Osteocyte (in vitro differentiated cells): ENCODE measurements at places on chromosomes 5 and 9. TPM values are rescaled to one million over a fixed set of nuclear protein-coding genes. Genes with fewer than 3 reads are reported as not detected.

The APBB3 gene
- total RNA-seq, result 62.3 and 70.7 TPM in 2 replicates

The KIF24 gene
- 1.4 and 1.5 TPM in 2 replicates for total RNA-seq

The KCNV2 gene
- not detected in 2 replicates for total RNA-seq

The NTRK2 gene
- total RNA-seq, result 29.4 and 30.9 TPM in 2 replicates

The CNTFR gene
- 0.18 TPM in 1 of 2 replicates, not detected in the other for total RNA-seq

The PCDHB8 gene
- total RNA-seq, result 0.81 and 1.1 TPM in 2 replicates

The COL5A1 gene
- total RNA-seq, result 1,552 and 1,672 TPM in 2 replicates

The HDAC3 gene
- 62.1 and 67.9 TPM in 2 replicates for total RNA-seq

The C9 gene
- not detected in 2 replicates for total RNA-seq

The NPR3 gene
- 92.2 and 97.4 TPM in 2 replicates for total RNA-seq

The SLC6A19 gene
- total RNA-seq, result not detected in 2 replicates

DNA sequence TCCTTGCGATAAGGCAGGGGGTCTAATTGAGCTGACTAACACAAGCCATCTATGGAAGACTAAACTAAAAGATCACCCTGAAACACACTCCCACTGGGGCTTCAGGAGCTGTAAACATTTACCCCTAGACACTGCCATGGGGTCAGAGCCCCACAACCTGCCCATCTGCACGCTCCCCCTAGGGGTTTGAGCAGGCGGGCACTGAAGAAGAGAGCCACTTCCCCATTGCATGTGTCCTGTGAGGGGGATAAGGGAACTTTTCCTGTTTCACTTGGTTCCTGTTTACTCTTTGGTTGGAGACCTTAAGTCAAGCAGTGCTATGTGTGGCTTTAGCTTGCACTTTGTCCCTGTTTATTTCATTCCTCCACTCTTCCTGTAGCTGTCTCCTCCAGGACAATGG lies 1929.5 kb upstream of the CDH9 start:
- DNase-seq, result no peak

DNA sequence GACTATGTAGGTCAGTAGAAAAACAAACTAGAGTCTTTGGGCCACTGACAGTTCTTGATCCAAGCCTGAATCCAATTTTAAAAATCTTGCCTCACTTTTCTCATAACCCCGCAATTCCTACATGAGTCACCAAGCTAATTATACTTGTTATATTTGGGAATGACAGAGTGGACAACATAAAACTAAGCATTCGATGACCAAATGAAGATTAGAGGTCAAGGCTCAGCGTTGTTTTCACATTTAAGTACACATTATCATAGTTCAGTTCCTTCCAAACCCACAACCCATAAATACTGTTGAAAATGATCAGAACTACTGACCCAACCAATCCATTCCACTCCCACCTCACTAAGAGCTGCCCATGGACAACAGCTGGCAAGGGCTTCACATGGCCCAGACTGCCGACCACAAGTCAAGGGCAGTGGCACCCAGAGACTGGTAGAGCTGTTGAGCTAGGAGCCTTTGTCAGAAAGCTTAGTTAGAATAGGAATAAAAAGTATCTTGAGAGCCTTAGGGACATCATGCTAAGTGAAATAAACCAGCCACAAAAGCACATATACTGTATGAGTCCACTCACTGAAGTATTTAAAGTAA lies 64.2 kb downstream of the MYO10 start:
- DNase-seq, result no peak

DNA sequence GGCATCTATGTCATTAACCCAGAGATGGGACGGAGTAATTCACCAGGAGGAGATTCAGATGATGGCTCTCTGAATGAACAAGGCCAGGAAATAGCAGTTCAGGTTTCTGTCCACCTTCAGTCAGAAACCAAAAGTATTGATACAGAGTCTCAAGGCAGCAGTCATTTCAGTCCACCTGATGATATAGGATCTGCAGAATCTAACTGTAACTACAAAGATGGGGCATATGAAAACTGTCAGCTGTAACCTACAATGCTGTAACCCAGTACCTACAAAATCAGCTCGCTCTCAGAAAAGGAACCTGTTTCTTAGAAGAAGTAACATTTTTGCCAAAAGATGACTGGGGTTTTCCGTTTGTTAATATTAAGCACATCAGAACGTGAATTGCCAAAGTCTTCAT lies 14.7 kb downstream of the MFAP3 start:
- no peak for DNase-seq

- DNase-seq, result no peak
Observed at GRCh38 chr9:14327036-14327435, 13.1 kb upstream of the NFIB start.

DNA sequence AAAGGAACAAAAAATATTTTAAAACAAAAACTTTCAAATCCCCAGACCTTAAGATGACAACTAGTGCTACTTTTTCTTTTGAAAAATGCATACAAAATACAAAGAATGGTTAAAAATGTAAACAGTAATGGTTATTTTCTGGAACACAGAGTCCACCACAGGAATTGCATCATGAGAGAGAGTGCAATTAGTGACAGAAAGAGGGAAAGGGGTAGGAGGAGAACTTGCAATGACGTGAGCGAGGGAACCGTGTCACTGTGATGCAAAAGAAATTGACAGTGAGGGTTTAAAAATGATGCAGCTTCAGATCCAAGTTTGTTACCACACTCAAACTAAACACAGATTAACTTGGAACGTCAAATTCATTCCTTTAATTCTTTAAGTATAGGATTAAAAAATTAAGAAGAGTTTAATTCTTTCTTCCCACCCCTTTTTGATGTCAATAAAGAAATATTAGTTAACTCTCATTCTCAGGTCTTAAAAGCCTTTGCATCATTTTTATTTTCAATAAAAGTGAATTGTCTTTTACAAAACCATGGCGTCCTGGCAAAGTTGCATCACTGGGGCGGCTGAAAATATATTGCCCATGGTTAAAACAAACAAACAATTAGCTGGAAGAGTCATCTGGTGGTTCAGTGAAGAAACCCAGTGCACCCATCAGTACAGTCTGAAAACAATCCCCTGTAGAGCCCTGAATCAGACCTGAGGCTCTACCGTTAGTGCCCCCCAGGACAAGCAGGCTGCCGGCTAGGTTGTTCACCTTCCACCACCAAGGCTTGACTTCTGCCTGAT lies 39.5 kb downstream of the MACROH2A1 start:
- no peak for DNase-seq

DNA sequence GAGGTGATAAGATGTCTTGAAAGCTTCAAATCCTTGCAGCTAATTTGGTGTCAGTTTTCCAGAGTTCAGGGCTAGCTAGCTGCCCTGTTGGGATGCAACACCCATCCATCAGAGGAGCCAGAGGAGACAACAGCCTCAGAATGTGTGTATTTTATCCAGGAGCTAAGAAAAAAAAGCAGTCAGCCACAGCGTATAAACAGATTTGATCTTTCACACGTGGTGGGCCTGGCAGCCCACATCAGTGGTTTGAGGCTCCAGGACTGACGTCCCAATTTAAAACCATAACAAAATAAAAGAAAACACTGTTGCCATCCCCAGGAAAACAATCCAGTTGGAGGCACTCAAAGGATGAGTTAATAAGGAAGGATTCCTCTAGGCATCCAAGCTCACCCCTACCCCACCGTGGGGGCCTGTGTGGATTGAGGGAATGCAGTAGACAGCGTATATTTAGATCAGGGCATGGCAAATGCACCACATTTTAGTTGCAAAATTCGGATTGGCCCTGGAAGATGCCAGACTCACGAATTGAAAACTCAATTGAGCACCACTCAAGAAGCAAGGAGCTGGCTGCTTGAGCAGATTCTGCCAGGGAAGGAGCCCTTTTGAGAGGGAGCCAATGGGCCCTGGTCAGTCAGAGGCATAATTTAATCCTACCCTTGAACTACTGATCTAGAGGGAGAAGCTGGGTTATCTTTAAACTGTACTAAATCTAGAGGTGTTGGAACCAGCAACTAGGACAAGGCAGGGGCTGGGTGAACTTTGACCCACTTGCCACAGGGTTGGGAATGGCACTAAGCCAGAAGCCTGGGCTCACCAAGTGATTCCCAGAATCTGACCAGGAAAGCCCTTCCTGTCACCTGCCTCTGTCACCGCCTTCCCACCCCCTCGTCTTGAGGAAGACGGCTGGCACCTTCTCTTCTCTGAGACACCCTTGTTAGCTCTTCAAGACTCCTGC lies 17.5 kb downstream of the ADRA1B start:
- no peak for DNase-seq

DNA sequence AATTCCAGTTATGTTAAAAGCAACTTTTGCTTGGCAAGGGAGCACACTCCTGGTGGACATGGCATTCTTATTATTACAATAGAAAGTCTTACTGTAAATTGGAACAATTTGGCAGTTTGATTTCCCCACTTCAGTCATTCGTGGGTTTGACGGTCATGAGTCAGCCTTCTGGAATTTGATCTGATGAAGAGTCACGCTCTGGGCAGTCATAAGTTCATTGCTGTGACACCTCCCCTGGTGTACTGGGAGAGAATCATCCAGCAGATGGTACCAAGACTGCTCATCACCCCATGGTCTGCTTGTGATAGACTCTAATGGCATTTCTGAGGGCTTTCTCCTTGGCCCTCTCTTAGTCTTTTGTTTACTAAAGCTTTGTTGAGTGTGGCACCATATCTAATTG lies 53.8 kb downstream of the GLRA1 start:
- DNase-seq, result no peak

DNA sequence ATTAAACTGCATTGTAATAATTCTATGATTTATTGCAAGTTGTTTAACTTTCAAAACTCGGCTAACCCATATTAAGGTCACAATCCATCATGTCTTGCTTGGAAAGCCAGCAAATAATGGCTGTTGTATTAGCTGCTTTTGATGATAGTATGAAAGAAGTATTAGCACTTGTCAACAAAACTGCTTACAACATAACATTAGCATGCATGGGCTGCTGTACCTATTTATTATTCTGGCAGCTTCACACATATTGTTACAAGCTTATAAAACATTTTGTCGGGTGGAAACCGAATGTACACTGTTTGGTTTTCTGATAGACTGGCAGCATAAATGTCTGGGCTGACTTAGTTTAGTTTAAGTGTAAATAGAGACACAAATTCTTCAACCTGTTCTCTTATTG lies 378.3 kb downstream of the KIAA0825 start:
- no peak for DNase-seq

GRCh38 chr5:136992796-136993489 lies 506.2 kb downstream of the SPOCK1 start:
- no peak for DNase-seq

GRCh38 chr9:28624771-28625170 lies 1051.5 kb upstream of the C9orf72 start:
- DNase-seq, result no peak

DNA sequence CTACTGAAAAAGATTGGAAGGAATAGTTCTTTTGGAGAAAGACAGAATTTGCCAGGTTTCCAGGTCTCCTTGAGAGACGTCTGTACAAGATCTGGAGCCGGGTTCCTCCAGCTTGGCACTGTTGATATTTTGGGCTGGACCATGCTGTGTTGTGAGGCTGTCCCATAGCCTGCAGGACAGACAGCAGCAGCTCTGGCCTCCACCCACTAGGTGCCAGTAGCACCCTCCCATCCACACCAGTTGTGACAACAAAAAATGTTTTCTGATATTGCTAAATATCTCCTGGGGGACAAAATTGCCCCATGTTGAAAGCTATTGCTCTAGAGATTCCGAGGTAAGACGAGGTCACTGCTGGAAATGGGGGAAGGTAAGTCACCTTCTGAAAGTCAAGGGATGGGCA lies 287.7 kb upstream of the DAP start:
- DNase-seq, result no peak

GRCh38 chr5:136020001-136020382 lies 8.8 kb upstream of the TGFBI start:
- DNase-seq, result no peak

DNA sequence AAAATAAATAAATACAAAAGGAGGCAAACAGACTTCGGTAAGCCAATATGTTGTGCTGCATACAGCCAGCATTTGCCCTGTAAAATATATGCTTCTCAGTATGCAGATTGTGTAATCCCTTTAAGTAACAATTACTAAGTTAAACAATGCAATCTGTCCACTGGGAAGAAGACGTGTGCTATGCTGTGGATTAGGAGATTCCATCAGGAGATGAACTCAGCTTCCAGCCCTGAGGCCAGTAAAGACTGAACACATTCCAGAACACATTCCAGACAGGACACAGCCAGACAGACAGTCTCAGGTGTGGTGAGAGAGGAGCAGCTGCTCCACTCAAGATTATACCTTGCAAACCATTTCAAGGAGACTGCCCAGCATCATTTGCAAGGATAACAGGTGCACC lies 97.8 kb downstream of the MPDZ start:
- DNase-seq, result no peak

DNA sequence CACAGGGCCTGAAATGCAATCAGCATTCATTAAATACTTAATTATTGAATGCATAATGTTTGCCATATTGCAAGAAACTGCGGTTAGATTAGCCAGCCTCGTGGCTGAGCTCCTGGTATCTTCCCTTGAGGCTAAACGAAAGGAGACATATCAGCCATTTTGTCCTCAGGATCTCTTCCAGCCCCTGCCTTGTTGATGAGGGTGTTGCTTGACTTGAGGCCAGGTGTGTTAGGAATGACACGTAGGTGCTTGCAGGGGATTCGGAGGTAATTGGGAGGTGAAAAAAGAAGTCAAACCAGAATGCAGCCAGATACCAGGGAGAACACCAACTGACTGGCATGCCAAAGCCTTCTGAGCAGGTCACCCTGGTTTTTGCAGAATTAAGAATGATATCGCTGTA lies 12.5 kb downstream of the SH3RF2 start:
- no peak for DNase-seq

DNA sequence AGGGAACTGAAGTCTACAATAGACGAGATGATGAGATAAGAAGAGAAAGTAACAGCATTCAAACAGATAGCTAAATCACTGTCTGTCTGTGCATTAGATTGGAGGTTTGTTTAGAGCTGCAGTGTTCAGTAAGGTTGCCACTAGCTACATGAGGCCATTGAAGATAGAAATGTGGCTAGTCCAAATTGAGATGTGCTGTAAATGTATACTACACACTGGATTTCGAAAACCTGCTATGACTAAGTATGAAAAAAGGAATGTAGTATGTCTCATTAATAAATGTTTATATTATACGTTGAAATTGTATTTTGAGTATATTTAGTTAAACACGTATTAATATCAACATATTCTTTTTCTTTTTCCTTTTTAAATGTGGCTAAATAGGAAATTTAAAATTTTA lies 142.1 kb downstream of the XRCC4 start:
- DNase-seq, result no peak

DNA sequence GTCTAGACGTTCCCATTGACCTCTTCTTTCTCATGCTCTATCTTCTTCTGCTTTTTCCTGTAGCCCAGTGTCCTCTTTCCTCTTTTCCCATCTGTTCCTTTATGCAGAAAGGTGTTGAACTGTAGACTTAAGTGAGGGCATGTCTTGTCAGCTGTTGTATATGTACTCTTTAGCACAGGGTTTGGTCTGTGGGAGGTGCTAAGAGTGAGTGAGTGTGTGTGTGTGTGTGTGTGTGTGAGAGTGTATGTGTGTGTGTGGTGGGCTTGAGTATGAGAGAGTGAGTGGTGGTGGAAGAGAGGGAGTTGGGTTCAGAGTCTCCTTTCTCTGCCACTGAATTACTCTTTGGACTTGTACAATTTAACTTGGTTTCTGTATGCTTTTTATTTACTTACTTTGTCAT lies 10.3 kb upstream of the ROPN1L start:
- no peak for DNase-seq

- DNase-seq, result no peak
Observed at GRCh38 chr9:26310294-26310693, 582.3 kb downstream of the CAAP1 start.

- no peak for DNase-seq
Observed at GRCh38 chr9:133067813-133068212, 6.0 kb downstream of the CEL start.
